ENCODE measurements at places on chromosomes 7 and 10.

DNA sequence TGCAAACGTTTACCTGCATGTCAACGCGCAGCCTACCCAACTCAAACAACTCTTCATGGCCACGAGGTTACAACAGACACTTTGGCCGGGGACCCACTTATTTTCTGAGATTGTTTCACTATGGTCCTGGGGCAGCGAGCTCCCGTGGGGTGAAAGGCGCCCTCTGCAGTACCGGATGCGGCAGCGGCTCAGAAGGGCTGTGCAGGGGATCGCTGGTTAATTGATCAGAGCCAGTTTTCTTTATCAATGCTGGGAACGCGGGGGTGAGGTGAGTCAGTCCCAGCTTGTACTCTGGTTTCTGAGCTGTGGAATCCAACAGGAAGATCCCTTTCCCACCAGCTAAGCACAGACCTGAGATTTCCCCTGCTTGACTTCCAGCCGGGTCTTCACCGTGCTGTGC lies 366.5 kb upstream of the KLF6 start:
- no peak for DNase-seq

DNA sequence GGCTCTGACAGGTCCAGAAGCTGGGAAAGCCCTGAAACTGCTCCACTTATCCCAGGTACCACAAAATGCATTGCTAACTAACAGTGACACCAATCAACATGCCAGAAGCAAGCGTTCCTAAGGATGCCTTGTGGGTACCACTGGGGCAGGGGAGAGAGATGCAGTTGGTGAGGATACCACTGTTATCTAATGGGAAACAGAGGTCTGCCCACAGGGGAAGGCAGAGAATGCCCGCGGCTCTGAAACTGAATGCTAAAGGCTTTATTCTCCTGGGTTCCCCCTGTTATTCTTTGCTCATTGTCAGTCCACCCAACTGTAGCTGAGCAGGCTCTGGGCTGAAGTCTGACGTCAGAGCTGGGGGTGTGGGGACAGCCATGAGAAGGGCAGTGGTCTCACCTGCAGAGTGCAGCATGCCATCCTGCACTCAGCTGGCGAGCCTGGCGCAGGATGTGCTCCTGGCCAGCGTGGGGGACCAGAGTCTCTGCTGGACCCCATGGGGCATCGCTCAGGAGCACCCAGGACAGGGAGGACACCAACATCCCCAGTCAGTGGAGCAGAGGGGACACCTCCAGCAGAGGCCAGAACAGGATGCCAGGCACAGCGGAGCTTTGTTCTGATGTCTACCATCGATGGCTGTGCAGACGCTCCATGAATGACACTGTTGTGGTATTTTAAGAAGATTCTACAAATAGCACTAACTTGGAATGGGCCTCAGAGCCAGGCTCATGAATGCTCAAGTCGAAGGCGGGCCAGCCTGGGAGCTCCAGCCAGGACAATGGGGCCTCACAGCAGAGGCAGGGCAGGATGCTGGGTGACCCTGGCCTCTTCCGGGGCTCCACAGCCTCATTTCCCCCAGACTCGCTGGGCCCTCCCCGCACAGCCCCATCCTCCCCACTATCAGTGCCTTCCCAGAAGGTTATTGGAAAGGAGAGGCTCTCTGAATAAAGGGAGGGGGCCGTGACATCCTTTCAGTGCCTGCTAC lies 95.8 kb downstream of the ARHGAP22 start:
- DNase-seq = no peak

- DNase-seq = no peak
Measured at GRCh38 chr7:107530751-107531150, 33.0 kb downstream of the COG5 start.

DNA sequence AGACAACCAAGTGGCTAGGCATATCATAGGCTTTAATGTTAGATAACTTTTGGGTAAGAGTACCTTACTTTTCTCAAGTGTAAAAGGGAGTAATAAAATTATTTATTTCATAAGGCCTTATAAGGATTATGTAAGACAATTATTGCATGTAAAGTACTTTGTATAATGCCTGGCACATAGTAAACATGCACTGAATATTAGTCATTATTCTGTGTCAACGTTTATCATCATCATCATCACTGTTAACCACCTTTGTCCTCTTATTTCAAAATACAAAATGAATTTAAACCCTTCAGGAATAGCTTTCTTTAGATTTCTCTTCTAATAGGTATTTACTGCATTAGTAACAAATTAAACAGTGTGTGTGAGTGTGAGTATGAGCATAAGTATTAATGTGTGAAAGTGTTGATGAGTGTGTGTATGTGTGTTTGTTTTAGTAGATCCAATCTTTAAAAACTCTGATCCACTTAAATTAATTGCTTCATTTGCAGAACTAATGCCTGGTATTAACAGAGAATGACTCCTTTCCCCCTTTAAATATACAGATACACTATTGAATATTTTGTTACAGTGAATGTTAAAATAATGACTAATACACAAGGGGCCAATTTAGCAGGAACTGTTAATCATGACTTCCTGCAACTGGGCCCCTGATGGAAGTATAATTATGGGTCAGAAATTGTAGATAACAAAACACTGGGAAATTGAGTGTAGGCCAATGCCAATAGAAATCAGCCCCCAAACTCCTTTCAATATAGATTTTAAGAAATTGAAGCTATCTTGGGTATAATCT lies 213.3 kb upstream of the FZD8 start:
- no peak for DNase-seq

- no peak for DNase-seq
Measured at GRCh38 chr10:45373576-45374349, at the start of gene ALOX5. TSS of gene ALOX5 (plus strand) at chr10:45374216. CDS start at chr10:45374280, 64 bp downstream.

DNA sequence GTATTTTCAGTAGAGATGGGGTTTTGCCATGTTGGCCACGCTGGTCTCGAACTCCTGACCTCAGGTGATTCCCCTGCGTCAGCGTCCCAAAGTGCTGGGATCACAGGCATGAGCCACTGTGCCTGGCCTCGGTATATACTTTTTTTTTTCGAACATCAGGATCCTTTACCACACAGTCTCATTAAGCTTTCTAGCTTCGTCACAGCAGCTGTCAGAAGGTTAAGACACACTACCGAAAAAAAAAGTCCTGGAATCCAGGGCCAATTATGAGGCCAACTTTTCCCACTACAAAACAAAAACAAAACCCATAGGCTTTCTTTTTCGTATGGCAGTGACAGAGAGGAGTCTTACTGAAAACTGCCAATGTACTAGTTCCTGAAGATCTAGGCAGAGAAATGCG lies 30.7 kb downstream of the ZC3HC1 start:
- DNase-seq = no peak

DNA sequence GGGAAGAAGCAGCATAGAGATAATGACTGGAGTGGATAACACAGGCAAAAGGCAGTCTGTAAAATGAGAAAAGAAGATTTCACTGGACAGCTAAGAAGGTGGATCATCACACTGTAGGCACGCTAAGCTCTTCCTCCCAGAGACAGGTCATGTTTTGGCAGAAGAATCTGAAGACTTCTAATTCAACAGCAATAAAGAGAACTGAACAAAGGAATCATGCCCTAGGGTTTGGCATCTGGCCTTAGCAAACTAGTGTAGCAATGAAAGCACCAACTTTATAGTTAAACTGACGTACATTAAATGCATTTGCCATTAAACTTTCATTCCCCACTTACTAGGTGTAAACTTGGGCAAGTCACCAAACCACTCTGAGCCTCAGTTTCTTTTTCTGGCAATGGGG lies 84.4 kb upstream of the SEM1 start:
- DNase-seq = no peak

- DNase-seq = no peak
Measured at GRCh38 chr7:112495810-112496462, 15.1 kb downstream of the LSMEM1 start.

GRCh38 chr7:44200699-44201461 lies at the start of gene YKT6:
TSS of gene YKT6 (plus strand) at chr7:44200978. CDS start at chr7:44201136, 158 bp downstream.
- DNase-seq = peak; percentile 86

DNA sequence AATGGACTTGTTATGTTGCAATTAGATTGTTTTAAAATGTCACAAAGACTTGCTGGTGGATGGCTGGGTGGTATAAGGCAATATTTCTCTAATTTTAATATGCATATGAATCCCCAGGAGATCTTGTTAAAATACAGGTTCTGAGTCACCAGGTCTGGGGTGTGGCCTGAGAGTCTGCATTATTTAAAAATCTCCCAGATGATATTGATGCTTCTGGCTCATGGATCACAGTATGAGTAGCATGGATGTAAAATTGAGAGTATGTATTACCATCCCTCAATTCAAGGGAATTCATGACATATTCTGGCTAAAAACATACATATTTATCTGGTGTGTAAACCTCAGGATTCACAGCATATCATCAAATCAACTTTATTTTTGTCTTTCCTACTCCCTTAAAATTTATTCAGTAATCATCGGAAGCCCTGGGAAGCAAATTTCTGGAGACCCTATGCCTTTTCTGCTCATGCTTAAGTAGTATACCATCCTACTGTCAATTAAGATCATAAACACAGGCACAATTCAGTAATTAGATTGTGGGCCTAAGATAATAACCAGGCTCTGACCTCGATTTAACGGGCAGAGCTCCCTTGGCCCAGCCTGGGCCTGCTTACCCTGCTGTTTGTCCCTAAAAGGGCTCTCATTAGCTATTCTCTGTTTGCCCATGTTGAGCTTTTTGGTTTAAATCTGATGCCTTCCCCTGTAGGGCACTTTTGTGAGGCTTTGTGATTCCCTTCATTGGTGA lies 29.6 kb upstream of the ICA1 start:
- DNase-seq = no peak

GRCh38 chr10:113743594-113743993 lies 7.9 kb upstream of the PLEKHS1 start:
- no peak for DNase-seq

Measured in stimulated activated CD8-positive, alpha-beta memory T cell treated with anti-CD3 and anti-CD28 coated beads, Interleukin-2, amount 100 ng/mL, for 1 hour (primary cell).